ENCODE measurements at places on chromosomes 7 and 10.

- no peak for DNase-seq
Measured at GRCh38 chr10:70513848-70514309, 35.3 kb downstream of the PALD1 start.

DNA sequence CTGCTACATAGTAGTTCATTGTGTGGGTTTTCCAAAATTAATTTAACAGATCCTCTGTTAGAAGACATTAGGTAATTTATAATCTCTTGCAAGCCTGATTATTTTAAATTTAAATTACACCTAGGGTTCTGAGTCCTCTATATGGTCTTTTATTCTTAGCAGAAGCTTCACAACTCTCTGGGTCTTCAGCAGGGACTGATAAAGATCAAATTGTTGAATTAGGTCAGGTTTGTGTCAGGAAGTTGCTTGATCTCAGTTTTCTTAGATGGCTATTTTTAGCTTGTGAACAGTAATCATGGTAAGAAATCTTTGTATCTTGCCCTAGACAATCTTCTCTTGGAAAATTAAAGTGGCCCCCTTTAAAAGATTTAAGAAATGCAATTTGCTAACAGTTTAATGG lies 183.1 kb upstream of the HDAC9 start:
- no peak for DNase-seq

- no peak for DNase-seq
Measured at GRCh38 chr7:158991824-158992621, 135.7 kb downstream of the DYNC2I1 start.

DNA sequence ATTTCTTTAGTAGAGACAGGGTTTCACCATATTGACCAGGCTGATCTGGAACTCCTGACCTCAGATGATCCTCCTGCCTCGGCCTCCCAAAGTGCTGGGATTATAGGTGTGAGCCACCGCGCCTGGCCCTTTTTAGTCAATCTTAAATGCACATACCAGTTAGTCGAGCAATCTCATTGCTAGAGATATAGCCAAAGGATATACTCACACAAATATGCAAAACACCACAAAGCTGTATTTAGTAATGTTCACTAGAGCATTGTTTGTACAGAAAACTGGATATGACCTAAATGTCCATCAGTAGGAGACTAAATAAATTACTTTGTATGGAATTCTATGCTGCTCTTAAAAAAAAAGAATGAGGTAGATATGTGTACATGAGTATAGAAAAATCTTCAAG lies 24.5 kb upstream of the IL6 start:
- DNase-seq, result no peak

GRCh38 chr7:45187946-45188411 lies 30.4 kb downstream of the RAMP3 start:
- no peak for DNase-seq

DNA sequence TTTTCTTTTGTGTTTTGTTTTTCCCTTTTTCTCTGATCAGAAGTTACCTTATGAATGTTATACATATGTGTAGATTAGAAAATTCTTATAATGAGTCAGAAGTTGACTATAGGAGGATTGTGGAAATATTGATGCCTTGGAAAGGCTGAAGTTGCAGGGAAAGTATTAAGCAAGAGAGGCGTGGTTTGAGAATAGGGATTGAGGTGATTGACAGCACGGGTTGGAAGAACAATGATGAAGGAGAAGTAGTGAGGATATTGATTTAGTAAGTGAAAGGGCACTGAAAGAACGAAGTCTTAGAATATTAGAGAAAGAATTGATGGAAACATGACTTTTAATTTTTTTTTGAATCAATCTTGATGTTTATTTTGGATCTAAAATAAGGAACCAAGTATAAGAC lies 176.0 kb downstream of the EXOC4 start:
- no peak for DNase-seq

DNA sequence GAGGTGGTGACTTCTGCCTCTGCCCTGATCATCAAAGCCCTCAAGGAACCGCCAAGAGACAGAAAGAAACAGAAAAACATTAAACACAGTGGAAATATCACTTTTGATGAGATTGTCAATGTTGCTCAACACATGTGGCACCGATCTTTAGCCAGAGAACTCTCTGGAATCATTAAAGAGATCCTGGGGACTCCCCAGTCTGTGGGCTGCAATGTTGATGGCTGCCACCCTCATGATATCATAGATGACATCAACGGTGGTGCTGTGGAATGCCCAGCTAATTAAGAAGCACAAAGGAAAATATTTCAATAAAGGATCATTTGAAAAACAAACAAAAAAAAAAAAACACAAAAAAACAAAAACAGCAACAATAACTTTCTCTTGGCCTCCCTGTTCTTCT lies 59.5 kb upstream of the TOMM7 start:
- no peak for DNase-seq

DNA sequence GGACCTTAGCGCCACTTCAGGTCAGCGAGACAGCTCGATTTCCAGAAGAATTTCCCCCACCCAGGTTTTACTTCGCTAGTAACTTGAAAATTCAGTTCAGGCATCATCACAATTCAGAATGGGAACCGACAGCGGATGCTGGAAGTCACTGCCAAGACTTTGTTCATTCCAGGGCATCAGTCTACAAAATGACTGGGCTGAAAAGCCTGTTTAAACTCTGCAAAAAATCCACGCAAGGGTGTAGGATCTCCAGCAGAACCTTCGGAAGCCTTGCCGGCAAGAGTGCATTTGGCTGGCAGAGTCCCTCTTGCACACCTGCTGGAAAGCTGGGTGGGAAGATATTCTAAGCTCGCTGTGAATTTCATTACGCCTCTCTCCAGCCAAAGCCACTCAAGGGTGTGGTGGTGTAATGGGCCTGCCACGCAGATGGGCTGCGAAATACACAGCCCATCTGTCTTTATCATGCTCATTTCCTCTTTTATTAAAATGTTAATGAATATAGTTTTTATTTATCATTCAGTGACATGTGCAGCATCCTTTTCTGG lies 672.0 kb upstream of the FOXK1 start:
- no peak for DNase-seq

GRCh38 chr10:132381741-132382140 lies 15.3 kb upstream of the PWWP2B start:
- no peak for DNase-seq

DNA sequence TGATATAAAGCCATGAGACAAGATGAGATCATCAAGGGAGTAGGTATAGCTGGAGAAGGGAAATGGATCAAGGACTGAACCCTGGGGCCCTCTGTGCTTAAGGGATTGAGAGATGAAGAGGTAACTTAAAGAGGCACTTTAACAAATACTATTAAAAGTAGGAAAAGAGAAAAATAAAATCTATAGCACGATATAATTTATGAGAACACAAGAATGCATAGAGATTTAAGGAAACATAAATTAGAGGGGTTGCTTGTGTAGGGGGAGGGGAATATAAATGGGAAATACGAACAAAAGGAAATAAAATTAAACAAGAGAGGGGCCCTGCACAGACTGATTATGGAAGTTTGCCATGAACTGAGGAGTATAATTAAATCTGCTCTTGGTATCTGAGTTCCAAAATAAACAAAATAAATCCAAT lies 15.6 kb upstream of the LRRC17 start:
- DNase-seq, result no peak

DNA sequence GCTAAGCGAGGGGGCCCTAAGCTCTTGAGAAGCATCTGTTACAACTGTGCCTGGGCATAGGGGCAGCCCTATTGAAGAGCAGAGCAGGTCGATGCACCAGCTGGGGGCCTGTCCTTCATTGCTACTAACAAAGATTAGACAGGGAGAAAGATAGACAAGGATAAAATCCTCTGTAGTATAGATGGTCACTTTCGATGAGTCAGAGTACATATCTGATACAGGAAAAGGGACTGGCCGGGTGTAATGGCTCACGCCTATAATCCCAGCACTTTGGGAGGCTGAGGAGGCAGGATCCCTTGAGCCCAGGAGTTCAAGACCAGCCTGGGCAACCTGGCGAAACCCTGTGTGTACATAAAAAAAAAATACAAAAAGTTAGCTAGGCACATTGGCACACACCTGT lies 13.6 kb downstream of the OPTN start:
- no peak for DNase-seq

DNA sequence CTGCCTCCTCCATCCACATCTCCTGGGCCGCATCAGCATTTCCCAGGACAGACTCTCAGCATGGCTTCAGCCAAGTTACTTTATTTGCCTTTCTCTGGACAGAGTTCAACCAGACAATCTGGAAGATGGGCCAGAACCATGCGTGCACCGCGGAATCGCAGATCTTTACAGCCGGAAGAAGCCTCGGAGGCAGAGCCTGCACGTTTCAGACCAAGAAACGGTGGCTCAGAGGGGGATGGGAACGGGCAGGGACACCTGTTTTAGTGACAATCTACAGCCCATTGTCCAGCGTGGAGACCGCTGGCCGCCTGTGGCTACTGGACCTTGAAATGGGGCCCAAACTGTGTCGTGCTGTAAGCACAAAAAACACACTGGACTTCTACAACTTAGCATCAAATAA lies 3.5 kb downstream of the VIPR2 start:
- DNase-seq, result no peak

DNA sequence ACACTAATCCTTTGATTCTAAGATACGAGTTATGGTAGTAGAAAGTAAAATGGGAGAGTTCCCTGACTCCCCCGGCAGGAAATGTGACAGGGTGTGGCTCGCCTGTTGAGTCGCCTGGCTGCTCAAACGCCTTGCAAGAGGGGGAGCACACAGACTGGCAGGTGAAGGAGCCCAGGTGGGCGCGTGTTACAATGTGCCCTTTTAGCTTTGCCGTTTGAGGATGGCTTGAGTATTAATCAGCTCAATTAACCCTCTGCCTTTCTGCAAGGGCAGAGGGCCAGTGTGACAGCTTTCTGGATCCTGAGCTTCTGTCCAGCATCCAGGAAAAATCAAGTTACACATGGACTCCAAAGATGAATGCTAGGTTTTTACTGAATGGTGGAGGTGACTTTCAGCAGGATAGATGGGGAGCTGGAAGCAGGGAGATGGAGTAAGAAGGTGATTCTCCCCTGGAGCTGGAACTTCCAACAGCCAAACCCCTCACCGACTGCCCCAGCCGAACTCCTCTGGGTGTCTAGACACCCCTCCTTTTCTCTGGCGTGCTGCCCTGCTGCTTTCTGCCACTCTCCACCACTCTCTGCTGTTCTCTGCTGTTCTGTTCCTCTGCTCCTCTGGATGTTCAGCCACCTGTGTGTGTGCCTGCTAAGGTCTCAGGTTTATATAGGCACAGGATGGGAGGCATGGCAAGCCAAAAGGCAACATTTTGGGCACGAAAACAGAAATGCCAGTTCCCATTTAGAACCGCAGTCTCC lies 548.8 kb upstream of the KCND2 start:
- DNase-seq, result no peak

DNA sequence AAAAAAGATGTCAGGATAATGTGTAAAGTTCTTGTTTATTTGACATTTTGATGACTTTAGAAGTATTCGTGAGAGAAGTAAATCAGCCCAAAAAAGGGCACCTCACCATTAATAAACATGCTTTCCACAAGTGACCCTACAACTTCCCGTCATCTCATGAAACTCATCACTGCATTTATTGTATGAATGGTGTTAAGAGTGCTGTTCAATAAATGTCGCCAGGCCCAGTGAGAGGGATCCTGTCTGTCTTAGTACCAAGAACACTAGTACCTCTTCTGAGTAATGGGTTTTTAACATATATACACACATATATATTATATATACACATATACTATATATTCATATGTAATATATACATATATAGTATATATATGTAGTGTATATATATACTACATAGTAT lies 61.9 kb downstream of the TMEM26 start:
- DNase-seq, result no peak

GRCh38 chr7:8762803-8763202 lies 329.4 kb downstream of the NXPH1 start:
- DNase-seq, result no peak

DNA sequence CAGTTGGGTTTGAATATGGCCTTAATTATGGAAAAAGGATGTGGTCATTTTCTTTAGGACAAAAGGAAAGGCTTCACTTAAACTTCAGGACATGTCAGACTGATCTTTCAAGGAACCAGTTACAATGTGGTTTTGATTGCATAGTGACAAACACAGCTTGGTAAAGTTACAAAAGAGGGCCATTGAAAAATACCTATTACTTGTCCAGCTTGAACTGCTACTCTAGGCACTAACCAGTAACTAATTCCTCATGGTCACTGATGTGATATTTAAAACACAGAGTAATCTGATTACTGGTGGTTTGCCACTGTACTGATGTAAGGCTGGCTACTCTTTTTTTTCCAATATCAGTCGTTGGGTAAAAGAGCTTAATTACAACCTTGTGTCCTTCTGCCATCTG lies 22.6 kb downstream of the TES start:
- no peak for DNase-seq

GRCh38 chr10:79904671-79905321 lies 44.1 kb downstream of the SFTPD start:
- DNase-seq, result peak; percentile 88

DNA sequence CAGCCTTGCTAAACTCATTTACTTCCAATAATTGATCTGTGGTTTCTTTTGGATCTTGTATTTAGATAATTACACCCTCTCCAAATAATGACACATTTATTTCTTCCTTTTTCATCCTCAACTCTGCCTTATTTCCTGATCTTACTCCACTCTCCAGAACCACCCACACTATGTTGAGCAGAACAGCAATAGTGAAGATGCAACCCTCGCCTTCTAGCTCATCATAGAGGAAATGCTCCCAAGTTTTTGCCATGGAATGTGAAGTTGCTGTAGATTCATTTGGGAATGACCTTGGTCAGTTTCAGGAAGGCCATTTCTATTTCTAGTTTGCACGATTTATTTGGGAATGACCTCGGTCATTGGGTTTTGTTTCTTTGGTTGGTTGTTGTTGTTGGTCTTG lies 314.0 kb downstream of the PAXIP1 start:
- no peak for DNase-seq

- no peak for DNase-seq
Measured at GRCh38 chr7:154649434-154649833, 353.5 kb downstream of the PAXIP1 start.

DNA sequence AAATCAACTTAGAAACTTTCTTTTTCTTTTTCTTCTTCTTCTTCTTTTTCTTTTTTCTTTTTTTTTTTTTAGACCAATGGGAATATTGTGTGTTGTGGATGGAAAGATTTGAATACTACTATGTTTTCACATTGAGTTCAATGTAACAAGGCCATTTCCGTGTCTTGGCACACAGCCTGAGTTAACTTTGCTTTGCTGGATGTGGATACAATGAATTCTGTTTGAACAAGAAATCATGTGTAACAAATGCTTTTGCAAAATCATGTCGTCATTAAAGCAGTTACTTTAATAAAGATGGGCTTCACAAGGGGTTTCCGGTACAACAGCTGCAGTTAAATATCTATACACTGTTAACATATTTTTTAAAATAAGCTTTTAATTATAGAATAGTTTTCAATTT lies 13.5 kb upstream of the ENTPD1 start:
- no peak for DNase-seq

DNA sequence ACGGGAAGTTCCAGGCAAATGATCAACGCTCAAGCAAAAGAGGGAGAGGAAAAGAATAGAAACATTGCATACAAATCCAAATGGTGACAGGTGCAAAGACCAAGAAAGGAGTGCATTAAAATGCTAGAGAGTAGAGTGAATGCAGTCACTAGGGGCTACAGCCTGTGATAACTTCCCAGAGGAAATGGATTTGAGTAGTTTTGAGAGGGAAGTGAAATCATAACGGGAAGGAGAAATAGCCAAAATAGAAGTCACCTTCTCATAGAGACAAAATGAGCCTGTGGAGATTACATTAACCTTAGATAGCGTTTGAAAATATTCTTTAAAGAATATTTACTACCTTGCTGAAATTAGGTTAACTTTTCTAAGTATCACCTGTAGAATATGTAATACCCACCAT lies 26.5 kb downstream of the NUP42 start:
- no peak for DNase-seq

GRCh38 chr7:158992759-158993158 lies 136.4 kb downstream of the DYNC2I1 start:
- no peak for DNase-seq

GRCh38 chr7:26504411-26505120 lies 212.9 kb downstream of the SNX10 start:
- no peak for DNase-seq
